HepG2 (cell line): ENCODE measurements at places on chromosomes 4 and X.

GRCh38 chr4:48341776-48342605, 662 bp downstream of the SLAIN2 start:
- DNase-seq = no peak

DNA sequence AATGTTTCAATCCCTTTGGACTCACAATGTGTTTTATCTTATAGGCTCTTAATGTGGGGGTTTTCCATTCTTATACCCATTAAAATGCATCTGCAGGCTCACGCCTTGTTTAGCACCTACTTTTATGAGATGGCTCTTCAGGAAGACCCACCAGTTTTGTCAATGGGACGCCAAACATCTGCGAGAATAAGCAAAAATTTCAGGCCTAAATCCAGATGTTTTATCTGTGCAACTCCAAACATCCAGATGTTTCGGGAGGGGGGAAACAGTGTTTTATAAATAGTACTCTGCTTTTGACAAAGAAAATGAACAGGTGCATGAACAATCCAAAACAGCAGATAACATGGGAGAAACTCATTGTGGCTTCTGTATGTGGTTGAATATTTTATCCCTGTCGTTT, 342.8 kb downstream of the DHX15 start:
- no peak for DNase-seq

GRCh38 chrX:9628779-9629493, 136.7 kb downstream of the GPR143 start:
- DNase-seq = no peak

GRCh38 chrX:12423346-12423745, 285.1 kb downstream of the FRMPD4 start:
- DNase-seq = no peak

DNA sequence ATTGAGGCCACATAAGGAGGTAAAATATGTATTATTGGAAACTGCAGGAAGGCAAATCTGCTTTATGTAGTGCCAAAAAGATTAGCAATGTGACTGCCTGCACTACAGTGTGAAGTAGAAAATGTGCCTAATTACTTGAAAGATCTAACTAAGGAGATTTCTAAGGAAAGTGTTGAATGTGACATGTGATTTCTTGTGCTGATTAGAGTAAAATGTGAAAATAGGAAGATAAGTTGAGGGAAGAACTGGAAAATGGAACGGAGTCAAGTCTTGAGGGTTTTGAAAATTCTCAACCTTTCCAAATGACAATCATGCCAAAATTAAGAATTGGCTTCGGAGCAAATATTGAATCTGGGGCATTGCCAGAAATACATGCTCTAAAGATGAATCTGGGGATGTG, 209.5 kb upstream of the SPOCK3 start:
- no peak for DNase-seq

- DNase-seq = no peak
Measured at GRCh38 chrX:153647461-153648357, 706 bp downstream of the DUSP9 start.

GRCh38 chr4:119765951-119766350, 137.3 kb upstream of the PDE5A start:
- no peak for DNase-seq

- no peak for DNase-seq
Measured at GRCh38 chr4:38014421-38014852, 54.2 kb downstream of the PTTG2 start.

DNA sequence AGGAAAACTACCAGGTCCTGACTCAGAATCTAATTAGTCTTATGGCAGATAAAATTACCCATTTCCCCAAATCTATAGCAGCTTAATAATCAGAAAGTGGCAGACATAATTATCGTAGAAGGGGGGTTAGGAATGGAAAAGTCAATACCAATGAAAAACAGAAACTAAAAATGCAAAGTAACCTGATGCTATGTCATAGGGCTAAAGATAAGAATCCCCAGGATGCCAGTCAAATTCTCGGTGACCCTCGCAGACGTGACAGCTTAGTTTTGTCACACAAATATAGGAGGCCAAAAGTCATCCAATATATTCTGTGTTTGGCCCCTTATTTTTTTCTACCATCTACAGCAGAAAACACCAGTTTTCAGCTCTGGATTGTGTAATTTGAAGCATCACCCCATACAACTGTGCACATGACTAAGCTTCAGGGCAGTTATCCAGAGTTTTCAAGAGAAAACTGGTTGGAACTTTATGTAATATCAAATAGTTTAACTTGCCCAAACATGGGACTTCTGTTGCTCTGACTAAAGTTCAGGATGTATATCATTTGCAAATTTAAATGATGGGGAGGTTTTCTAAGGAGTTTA, 30.9 kb downstream of the RASSF6 start:
- DNase-seq = no peak

GRCh38 chr4:140213749-140214148, 59.8 kb upstream of the MAML3 start:
- no peak for DNase-seq

DNA sequence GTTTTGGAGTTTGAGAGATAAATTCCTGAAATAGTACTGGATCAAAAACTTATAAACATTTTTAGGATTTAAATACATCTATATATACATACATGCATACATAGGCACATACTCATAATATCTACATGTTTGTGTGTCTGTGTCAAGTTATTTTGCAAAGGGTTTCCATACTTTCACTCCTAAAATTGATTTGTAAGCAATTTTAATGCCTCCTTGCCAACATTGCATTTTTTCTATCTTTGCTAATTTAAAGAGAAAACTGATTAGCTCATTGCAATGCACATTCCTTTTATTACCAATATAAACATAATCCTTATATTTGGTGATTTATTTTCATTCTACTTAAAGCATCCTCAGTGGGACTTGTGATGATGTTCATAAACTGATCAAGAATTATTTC, 258.3 kb downstream of the FRMPD4 start:
- DNase-seq = no peak

DNA sequence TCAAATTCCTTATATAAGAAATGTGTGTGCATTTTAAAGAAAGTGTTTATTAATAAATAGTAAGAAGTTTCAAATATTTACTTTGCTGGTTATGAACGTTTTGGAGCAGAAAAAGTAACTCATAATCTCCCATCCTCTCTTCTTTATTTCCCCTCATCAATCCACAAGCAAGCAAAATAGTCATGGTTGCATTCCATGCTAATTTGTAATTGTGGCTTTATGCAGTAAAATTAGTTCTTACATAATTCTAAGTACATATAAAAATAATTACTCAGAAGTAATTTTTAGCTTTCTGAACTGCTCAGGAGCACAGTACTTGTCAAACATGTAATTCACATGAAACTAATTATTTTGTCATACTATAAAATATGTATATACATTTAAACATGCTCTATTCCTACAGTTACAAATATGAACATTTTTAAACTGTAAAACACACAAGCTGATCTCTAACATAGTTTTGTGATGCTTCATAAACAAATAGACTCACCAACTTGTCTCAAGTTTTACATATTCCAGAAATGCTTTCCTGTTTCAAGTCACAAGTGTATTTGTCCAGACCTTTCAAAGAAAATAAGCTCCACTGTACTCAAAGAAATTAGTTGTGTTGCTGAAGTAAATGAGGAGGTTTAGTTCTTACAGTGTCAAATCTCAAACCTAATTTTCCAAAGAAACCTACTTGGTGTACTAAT, 218.9 kb downstream of the PABPC4L start:
- no peak for DNase-seq

DNA sequence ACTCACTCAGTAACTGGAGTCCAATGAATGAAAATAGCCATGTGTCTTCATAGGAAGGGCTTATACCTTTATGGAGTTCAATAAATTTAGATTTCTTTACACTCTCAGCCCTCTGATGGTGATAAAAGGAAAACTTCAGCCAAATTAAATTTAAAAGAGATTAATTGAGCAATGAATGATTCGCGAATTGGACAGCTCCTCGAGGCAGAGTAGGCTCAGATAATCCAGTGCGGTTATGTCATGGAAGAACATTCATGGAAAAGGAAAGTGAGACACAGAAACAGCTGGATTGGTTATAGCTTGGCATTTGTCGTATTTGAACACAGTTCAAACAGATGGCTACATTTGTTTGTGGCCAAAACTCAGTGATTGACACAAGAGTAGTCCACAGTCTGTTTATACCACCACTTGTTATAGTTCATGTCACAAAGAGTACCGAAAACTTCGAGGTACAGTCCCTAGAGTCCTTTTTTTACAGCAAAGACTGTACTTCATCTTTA, 54.6 kb upstream of the TACR3 start:
- no peak for DNase-seq

GRCh38 chr4:97643179-97643578, 500.1 kb downstream of the STPG2 start:
- no peak for DNase-seq

GRCh38 chrX:94721386-94721785, 1047.4 kb downstream of the FAM133A start:
- DNase-seq = no peak

DNA sequence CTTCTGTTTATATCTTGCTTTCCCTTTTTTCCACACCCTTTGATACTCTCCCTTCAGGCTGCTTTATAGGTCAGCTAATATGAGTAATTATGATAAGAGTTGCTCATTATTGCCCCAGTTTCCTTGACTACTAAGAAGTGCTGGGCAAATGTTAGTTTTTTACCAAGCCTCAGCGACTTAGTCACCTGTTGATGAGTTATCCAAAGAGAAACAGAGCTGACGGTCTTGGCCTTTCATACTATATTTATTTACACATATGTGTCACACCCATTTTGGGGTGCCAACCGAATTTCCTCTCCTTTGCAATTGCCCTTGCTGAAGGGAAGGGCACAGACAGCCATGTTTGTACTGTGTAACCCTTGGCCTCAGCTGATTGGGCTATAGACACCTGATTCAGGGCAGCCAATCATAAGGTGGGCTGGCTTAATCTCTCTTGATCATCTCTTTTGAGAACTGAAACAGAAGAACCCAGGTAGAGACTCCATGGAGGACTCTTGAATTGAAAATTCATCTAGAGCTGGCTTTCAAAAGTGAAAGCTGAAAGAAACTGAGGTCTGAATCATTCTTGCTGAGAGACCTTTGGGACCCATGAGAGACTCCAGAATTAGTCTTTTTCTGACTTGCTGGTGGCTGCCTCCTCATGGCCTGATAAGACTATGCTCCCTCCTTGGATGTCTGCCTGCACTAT, 111.7 kb upstream of the RPS6KA3 start:
- no peak for DNase-seq

DNA sequence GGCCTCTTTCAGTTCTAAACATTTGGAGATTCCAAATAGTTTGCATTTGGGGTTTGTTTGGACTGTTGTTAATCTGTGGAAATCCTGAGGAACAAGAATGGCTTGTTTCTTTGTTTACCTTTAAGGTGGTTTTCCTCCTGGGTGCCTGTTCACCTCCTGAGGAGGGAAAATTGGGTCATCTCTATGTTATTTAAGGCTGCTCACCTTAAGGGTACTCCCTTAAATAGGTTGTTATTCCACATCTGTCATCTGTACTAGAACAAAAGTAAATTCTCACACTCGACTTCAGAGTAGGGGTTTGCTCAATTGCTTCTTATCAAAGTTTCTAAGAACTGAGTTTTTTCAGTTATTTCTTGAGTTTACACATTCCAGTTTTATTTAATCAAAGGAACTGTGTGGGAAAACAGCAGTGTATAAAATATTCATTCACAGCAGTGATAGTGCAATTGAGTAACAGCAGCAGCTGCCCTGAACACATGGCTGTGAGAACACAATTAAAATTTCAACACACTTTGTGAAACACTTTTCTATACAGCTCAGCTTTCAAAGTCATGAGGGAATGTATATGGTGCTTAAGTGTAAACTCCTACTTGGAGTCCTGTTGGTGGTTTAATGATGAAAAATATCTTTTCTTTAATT, 238.5 kb upstream of the PGRMC2 start:
- no peak for DNase-seq

- DNase-seq = no peak
Measured at GRCh38 chr4:25307596-25307995, 5.0 kb upstream of the ZCCHC4 start.

- no peak for DNase-seq
Measured at GRCh38 chrX:54995621-54996020, 1.6 kb upstream of the PFKFB1 start.

GRCh38 chrX:13252726-13253125, 67.1 kb downstream of the ATXN3L start:
- no peak for DNase-seq

- DNase-seq = no peak
Measured at GRCh38 chr4:108751321-108751720, 11.5 kb downstream of the ETNPPL start.

DNA sequence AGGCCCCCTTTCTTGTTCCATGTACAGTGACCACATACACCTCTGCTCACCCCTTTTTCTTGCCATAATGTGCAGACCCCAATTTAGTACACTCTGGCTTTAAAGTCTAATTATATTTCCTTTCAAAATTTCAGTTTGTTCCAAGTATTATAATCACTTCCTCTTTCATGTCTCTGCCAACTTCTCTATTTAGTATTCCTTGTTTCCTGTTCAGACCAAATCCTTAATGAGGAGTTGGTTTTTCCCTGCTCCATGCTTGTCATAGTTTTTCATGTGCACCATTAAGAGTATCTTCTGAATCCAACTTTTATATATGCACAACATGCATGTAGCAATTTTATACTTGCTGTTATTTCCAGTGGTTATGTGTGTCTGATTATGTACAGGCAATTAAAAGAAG, 32.3 kb downstream of the USP53 start:
- DNase-seq = no peak

GRCh38 chr4:174373821-174374220, 90.1 kb downstream of the CEP44 start:
- DNase-seq = no peak

DNA sequence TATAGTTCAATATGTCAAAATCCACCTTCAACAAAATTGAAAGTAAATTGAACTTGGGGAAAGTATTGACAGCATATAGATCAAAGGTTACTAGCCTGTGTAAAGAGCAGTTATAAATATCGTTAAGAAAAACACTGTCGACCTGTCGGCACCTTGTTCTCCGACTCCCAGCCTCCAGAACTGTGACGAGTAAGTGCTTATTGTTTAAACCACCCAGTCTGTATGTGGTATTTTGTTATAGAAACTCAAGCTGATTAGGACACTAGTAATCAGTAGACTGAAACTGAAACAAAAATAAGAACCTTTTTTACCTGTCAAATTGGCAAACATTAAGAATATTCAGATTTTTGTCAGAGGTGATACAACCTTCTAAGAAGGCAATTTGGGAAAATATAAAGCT, 17.0 kb downstream of the HTT start:
- DNase-seq = no peak

GRCh38 chrX:75297508-75297907, 23.6 kb downstream of the UPRT start:
- no peak for DNase-seq

DNA sequence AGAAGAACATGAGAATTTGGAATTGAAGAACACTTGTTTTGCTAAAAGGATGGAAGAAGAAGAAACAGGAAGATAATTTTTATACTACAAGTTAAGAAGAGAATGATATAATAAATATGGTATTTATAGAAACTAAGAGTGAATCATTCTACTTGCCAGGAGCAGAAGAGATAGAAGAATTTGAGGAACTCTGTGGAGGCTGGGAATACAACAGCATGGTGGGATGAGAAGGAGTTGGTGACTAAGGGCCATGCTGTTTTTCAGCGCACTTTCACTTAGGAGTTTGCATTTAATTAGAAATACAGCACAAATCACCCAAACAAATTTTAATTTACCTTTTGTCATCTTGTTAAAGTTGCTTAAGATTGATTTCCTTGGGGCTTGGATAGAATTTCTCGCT, 20.5 kb downstream of the HADH start:
- DNase-seq = no peak
